Activated CD4-positive, alpha-beta T cell treated with anti-CD3 and anti-CD28 coated beads, Interleukin-2, amount 10 ng/mL, durations not matched to agents 7 days and 5 days (primary cell): ENCODE measurements at places on chromosomes 3 and 15. TPM values are rescaled to one million over a fixed set of nuclear protein-coding genes. Genes with fewer than 3 reads are reported as not detected.

IQCF5 gene
- total RNA-seq, result not detected

SNX22 gene
- 0.50 TPM for total RNA-seq

FBLN2 gene
- not detected for total RNA-seq

EHHADH gene
- total RNA-seq, result 2.0 TPM

MCTP2 gene
- total RNA-seq, result 17.2 TPM

RASL12 gene
- total RNA-seq, result not detected

EFCAB12 gene
- 0.69 TPM for total RNA-seq

NPTN gene
- 41.4 TPM for total RNA-seq

SCAMP5 gene
- 3.0 TPM for total RNA-seq

CHL1 gene
- total RNA-seq, result not detected

SLC6A11 gene
- total RNA-seq, result not detected

GRCh38 chr15:39589815-39590644 is 9.2 kb downstream of the THBS1 start:
- DNase-seq, result no peak

DNA sequence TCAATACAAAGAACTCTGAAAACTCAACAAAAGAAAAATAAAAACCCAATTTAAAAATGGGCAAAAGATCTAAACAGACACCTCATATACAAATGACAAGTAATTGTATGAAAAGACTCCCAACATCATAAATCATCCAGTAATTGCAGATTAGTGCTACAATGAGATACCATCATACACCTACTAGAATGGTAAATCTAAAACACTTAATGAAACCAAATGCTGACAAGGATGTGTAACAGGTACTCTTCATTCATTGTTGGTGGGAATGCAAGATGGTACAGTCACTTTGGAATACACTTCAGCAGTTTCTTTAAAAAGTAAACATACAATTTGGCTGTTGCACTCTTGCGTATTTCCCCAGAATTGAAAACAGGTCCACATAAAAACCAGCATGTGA is 68.4 kb downstream of the LHFPL4 start:
- no peak for DNase-seq

- no peak for DNase-seq
These were observed 131.8 kb upstream of the TOPAZ1 start for GRCh38 chr3:44109771-44110361.

- DNase-seq, result no peak
These were observed 35.0 kb upstream of the ABHD17C start for GRCh38 chr15:80660119-80660518.

GRCh38 chr3:188635258-188636042 is 481.5 kb downstream of the LPP start:
- DNase-seq, result no peak

GRCh38 chr15:88897456-88898194 is 2.3 kb upstream of the HAPLN3 start:
- DNase-seq, result peak; percentile 83

GRCh38 chr3:158777161-158777873 is 24.5 kb upstream of the MFSD1 start:
- DNase-seq, result no peak

- DNase-seq, result no peak
These were observed 6.1 kb upstream of the SCAANT1 start for GRCh38 chr3:63918321-63918720.

DNA sequence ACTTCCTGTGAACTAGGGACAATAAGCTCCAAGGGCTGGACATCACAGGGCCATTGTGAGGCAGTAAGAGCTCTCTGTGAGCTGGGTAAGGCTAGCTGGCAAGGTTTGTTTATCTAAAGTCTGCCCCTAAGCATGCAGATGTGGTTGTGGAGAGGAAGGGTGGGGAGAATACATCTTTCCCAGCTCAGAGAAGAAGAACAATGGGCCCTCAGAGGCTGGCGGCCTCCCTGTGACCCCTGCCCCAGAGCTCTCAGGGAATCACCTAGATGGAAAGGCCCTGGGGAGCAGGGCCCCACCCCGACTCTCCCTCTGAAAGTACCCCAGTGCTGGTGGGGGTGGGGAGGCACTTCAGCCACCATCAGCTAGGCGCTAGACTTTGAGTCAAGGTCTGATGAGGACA is 4.3 kb upstream of the AP3B2 start:
- DNase-seq, result no peak

DNA sequence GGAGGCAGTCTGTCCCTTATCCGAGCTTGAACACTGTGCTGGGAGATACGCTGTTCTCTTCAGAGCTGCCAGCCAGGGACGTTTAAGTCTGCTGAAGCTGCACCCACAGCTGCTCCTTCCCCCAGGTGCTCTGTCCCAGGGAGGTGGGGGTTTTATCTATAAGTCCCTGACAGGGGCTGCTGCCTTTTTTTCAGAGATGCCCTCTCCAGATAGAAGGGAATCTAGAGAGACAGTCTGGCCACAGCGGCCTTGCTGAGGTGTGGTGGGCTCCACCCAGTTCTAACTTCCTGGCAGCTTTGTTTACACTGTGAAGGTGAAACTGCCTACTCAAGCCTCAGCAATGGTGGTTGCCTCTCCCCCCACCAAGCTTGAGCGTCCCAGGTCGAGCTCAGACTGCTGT is 319.9 kb upstream of the GRM7 start:
- DNase-seq, result no peak

- no peak for DNase-seq
These were observed 414.0 kb upstream of the ZNF717 start for GRCh38 chr3:76199382-76199781.

DNA sequence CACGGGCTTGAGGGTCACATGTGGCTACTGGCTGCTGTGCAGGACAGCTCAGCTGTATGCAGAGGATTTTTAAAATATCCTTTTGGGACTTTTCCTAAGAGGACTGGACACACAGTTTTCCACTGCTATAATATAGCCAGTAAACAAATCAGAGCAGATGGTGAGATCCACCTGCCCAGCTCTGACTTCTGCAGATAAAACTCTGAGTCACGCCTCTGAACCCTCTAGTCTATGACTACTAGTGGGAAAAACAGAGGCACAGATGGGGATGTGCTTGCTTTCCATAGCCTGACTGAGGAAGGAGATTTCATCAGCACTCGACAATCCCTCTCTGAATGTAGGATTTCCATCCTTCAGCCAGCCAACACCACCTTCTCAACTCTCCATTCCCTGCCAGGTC is 45.1 kb downstream of the COLQ start:
- no peak for DNase-seq

DNA sequence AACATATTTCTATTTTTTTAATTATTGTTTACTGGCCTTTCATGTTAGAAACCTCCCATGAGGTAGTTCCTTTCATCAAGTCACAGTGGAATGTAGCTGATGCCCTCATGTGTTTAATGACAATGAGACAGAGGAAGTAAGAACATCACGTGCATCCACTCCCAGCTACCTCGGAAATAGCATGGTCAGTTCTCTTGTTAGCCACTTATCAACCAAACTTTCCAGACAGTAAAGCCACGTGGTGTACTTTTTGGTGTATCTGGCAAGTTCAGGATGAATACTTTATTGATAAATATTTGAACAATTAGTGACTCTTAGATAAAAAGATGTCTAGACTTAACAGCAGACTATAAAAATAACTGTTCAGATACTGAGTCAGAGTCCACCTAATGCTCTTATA is 781.7 kb downstream of the MECOM start:
- no peak for DNase-seq

DNA sequence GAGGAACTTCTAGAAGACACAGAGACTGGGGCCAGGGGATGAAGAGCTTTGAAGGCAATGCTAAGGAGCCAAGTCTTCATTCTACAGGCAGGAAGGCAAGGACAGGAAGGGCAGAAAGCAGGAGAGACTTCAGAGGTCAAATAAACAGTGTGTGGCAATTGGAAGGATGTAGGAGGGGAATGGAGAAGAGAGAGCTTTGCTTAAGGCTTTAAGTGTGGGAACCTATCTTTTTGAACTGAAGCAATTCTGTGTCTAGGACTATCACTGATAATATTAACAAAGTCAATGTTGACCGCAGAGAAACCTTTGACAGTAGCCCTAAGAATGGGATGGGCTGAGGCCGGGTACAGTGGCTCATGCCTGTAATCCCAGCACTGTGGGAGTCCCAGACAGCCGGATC is 325.0 kb downstream of the FOXP1 start:
- no peak for DNase-seq

DNA sequence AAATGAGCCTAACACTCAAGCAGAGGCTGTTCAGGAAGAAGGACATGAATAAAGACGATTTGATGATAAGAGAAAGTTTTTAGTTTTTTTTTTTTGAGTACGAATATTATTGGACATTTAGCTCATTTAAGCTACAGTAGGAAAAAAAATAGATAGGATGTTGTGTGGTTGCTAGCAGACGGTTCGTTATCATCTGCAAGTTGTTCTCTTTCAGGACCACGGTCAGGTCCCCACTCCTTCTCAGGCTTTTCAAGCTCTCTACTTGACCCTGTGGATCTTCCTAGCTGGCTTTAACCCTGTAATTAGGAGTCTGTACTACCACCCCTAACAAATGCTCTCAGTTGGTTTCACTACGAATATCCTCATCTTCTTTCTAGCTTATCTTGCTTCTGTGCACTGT is 1.1 kb downstream of the KCNH8 start:
- peak; percentile 39 for DNase-seq

DNA sequence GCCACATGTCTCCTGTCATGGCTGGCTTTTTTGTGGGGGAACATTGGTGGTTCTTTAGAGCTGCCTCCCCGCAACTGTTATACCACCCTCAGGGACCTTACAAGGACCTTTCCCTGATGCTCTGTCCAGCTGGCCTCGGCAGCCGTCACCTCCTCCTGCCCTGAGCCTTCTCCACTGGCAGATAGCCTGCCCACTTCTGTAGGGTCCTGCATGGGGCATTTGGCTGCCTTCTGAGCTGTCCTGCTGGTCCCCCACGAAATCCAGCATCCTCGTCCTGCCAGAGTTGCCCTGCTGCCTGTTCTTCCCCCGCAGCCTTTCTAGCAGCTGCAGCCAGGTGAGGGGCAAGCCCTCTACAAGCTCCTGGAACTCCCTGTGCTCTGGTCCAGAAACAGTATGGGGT is 86.2 kb downstream of the USP13 start:
- DNase-seq, result no peak

GRCh38 chr3:187212705-187213104 is 15.4 kb downstream of the RTP1 start:
- DNase-seq, result no peak

DNA sequence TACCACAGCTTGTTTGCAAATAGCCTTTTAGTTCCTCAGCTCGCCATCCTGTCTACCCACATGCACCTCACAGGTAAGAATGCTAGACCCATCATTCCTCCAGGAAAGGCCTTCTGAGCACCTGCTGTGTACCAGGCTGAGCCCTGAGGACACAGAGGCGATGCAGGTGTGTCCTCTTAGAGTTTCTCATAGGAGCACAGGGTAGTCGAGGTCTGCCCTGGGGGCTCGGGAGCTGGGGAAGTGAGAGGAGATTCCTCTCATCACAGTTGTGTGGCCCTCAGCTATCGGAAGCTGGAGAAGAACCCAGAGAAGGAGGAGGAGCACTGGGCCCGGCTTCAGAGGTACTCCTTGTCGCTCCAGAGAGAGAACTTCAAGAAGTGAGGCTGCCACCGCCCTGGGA is 8.0 kb downstream of the MESP1 start:
- no peak for DNase-seq

GRCh38 chr3:196079682-196080081 is 2.2 kb downstream of the TFRC start:
- DNase-seq, result no peak

DNA sequence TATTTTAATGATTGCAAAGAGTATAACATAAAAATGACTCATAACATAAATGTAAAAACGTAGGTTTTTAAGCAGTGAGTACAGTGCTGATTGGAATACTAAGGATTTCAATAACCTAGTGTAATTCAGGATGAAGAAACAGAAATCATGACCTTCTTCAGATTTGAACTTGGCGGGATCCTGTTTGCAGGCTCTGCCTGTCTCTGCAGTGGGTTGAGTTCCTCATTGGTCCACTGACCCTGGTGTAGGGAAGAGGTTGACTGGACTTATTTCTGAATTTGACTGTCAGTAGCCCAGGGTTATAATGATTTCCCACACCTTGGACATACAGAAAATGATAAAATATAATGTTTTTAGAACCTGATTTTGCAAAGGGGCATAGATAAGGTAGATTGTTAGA is 171.7 kb downstream of the FNDC3B start:
- no peak for DNase-seq

DNA sequence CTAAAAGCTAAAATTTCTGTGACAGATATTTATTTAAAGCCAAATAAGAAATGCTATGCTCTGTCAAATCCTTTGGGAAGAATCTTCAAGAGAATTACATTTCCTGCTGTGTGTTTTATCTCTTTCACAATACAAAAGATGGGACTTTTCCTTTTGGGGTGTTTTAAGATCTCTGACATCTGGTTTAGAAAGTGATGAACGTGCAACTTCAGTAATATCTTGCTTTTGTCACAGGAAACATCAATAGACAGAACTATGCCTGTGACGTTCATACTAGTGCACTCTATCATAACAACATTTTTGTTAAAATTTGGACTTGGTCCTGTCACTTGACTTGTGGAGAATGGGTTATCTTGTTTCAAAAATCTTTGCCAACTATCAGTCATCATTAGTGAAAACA is 195.7 kb upstream of the KCNMB2 start:
- no peak for DNase-seq

DNA sequence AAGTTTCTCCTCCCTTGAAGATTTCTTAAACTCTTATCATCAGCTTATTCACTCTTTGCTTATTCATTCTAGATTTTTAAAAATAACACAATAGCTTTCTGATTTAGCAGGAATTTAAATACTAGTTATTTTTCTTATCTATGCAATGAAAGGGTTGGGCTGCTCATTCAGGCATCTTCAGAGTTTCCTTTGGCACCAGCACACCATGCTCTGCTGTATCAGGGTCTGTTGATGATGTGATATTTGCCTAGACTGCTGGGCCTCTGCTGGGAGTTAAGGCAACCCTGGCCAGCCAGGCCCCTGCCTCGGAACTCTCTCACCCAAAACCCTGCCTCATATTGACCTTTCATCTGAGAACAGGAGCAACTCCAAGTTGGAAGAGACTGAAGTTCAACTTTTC is 35.0 kb downstream of the DRD3 start:
- DNase-seq, result no peak

DNA sequence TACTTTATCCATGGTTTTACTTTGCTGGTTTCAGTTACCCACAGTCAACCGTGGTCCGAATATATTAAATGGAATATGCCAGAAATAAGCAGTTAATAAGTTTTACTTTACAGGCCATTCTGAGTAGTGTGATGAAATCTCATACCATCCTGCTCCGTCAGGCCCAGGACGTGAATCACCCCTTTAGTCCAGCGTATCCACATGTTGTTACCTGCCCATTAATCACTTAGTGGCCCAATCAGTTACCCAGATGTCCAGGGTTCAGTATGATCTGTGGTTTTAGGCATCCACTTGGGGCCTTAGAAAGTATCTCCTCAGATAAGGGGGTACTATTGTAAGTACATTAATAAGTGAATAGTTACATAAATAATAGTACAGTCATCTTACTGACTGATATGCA is 88.0 kb downstream of the TTBK2 start:
- no peak for DNase-seq

DNA sequence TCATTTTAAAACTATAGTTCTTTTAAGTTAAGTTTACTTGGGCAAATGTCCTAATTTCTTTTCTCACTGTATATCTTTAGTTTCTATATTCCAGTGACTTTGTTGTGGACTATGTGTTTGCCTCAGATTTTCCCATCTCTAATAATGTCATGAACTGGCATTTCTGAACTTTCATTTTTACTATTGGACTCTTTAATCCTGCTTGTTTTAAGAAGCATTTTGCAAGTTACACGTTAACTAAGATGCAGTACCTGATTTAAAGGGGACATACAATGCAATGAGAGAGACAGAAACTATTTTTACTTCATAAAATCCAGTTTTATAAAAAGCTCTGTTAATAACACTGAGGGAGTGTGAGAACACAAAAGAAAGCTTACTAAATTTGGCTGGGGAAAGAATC is 58.6 kb upstream of the PHLDB2 start:
- no peak for DNase-seq

- no peak for DNase-seq
These were observed 12.5 kb downstream of the P2RY14 start for GRCh38 chr3:151265866-151266265.
